ENCODE measurements at places on chromosomes 2 and 18.

DNA sequence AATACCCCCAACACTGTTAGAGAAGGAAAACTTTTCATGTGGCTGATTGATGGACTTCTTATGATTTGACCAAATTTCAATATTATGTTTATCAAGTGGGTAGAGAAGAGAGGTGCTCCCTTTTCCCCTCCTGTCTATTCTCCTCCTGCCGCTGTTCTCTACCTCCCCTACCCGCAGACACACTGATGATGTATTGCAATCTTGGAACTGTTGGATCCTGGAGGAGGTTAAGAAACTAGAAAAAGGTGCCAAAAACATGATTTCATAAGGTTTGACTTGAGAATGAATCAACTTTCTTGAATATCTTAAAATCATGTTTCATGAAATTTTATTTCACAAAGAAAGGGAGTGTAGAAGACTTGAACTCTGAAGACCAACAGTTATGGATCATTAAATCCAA lies 125.8 kb downstream of the MEIS1 start:
- DNase-seq = no peak

DNA sequence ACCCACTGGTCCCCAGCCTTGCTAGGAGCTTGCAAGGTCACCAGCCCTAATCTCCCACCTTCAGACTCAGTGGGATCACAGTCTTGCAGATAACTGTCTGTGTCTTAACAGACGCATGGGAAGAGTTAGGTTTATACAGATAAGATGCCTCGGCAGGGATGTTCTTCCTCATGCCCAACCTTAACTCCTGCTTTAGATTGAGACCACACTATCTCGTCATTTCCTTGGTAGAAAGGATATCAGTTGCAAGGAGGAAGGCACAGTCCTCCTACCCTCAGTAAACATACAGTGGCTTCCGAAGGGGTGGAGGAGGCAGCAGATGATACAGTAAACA lies 7.2 kb downstream of the NT5DC4 start:
- no peak for DNase-seq

DNA sequence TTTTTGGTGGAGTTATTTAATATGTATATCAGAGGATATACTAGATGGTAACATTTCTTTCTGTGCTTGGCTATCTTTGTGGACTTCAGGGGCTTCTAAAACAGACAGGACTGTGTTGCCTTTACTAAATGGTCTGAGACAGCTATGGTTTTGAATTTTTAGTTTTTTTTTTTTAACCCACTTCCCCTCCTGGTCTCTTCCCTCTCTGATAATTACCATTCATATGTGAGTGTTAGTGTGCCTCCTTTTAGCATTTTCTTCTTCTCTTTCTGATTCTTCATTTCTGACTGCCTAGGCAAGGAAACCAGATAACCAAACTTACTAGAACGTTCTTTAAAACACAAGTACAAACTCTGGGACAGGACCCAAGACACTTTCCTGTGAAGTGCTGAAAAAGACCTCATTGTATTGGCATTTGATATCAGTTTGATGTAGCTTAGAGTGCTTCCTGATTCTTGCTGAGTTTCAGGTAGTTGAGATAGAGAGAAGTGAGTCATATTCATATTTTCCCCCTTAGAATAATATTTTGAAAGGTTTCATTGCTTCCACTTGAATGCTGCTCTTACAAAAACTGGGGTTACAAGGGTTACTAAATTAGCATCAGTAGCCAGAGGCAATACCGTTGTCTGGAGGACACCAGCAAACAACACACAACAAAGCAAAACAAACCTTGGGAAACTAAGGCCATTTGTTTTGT lies 52.7 kb downstream of the SMAD4 start:
- DNase-seq = no peak

GRCh38 chr2:220034426-220035130 lies 407.1 kb downstream of the SLC4A3 start:
- no peak for DNase-seq

DNA sequence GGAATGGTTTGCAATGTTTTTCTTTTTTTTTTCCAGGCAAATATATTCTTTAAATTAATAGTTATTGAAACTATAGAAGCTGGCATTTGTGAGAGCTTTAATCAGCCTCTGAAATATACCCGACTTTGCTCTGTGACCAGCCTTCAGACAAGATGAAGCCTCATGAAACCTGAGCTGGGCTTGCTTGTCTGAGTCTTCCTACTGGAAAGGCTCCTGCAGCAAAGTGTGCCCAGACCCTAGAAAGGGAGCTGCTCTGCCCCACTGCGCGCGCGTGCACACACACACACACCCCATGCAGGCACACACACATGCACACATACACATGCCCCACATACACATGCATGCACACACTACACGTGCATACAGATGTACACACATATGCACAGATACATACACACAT lies 203.3 kb upstream of the NT5C1B start:
- no peak for DNase-seq

- DNase-seq = no peak
Observed at GRCh38 chr2:18336975-18337374, 223.5 kb downstream of the RDH14 start.

DNA sequence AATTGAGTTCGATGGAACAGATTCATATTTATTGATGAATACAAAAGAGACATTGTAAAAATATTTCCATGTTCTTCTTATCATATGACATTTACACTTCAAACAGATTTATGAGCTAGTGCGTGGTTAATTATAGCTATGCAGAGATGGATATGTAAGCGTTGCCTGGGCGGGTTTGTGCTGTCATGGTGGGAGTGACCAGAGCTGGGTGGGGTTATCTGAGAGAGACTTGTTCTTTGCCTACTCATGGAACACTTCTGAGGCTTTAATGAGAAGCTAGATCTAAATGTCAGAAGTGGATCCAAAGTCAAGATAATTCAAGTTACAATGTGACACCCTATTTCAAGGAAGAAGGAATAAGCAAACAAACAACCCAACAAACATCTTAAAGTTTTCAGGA lies 162.3 kb upstream of the ZEB2 start:
- no peak for DNase-seq

DNA sequence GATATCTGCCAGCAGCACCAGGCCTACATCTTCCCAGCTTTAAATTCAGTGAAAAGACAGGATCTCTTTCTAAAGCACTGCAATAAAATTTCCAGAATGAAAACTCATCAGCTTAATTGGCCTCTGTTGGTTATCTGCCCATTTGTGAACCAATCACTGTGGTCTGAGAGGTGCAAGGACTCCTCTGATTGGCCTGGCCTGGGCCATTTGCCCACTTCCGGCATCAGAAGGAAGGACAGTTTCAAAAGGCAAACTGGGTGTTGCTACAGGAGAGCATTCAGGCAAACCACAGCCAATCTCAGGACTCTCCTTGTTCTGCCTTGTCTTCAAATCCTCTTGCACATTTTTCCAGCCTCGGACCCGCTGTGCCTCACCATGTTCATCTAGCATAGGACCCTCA lies 163.9 kb upstream of the CCDC150 start:
- no peak for DNase-seq

GRCh38 chr2:144963031-144963430 lies 443.1 kb upstream of the ZEB2 start:
- no peak for DNase-seq

DNA sequence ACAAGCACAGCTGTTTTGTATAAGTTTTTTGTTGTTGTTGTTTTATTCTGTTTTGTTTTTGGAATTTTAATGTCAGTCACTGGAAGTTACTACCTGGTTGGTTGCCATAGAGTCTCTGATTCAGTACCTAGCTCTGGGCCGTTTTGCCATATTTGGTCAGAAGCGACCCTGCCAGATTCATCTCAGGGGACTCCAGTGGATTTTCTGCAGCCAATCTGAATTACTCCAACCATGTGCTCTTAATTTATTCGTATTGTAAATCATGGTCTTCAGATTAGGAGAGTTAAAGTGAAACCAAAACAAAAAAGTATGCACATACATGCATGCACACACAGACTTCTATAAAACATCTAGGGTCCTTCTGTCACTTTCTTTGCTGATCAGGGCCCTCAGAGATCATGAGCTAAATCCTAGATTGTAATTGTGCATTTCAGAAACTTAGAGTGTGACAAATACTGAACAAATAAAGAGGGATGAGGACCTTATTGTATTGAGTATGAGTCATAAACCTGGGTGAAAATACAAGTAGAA lies 317.4 kb upstream of the UBE2E3 start:
- peak; percentile 46 for DNase-seq

GRCh38 chr2:133053541-133053940 lies 383.5 kb upstream of the LYPD1 start:
- DNase-seq = no peak
